ENCODE measurements at places on chromosomes 13 and 19.

GRCh38 chr19:29667901-29668341, 2.7 kb downstream of the PLEKHF1 start:
- DNase-seq: peak; percentile 76

- peak; percentile 37 for DNase-seq
Measured at GRCh38 chr13:45700971-45701900, 884 bp upstream of the CBY2 start.

DNA sequence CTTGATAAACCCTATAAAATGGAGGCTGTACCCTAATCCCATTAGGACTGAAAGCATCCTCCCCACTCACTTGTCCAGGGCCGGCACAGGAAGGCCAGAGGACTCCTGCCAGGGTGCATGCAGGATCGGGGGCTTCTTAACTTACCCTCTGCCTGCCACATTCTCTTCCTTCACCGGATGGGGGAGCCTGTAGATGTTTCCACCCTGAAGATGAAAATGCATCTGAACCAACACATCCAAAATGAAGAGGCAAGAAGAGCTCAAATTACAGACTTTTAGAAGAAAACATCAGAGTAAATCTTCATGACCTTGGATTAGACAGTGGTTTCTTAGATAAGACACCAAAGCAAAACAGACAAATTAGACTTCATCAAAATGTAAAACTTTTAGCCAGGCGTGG, 25.9 kb upstream of the NAPA start:
- DNase-seq: no peak

DNA sequence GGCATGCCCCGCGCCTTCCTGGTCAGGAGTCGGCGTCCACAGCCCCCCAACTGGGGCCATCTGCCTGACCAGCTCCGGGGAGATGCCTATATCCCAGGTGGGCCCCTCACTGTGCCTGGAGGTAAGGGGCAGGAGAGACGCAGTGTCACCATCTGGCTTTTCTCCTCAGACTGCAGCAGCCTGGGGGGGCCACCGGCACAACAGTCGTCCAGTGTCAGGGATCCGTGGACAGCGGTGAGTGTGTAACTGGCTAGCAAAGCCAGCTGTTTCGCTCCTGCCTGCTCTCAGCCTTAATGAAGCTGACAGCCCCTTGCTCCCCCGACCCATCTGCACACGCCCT, 227 bp downstream of the OVOL3 start:
- DNase-seq: no peak

DNA sequence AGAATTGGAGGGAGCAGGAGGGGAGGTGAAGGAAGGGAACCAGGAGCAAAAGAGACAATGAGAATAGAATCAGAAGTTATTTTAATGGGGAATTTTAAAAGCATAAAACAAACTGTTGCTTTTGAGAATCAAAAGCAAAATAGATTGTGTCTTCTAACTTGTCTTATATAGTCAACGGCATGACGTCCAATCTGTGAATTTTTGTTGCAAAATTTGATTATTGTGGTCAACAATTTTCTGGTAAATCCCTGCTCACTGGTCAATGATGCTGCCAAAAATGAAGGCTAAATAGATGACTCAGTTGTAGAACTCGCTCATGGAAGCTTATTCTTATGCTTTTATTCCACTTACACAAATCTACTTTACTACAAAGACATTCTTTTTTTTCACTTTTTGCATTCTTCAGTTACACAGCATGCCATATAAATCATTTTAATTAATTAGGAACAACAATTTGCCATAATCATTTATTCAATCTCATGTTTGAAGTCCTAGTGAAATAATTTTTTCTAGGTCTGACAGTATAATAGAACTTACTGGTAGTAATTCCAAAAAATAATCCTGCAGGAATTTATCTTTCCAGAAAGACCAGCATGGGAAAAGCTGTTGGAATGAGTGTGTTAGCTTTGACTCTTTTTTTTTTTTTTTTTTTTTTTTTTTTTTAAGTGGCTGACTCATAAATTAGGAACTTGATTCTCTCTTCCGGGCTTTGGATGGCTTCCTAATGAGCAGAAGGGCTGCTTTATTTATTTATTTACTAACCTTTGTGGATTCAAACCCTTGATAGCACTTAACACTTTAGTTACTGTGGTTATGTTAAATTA, 256.9 kb downstream of the SPRY2 start:
- DNase-seq: no peak

DNA sequence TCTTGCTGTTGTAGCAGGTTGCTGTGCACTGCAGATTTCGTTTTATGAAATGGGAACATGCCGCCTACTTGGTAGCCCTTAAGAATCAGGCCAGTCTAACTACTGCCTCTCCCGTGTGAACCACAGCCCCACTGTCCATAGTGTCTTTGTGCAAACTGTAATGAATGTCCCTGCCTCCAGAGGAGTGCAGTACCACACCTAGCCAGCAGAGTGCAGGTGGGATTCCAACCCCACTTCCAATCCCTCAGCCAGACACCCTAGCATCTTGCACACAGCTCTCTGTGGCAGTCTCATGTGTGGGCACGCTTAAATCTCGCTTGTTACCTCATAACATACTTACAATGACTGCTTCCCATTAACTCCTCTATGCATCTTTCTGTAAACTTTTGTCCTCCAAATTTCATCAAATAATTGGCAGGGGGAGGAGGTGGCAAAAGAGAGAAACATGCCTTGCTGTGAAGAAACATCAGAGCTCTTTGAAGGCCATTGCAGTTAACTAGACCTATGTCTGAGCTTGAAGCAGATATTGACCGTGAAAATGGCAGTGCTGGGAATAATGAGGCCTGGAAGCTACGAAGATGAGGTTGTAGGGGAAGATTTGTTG, 47.2 kb downstream of the ZAR1L start:
- DNase-seq: peak; percentile 69

GRCh38 chr13:60379837-60380565, 17.0 kb upstream of the TDRD3 start:
- DNase-seq: no peak

DNA sequence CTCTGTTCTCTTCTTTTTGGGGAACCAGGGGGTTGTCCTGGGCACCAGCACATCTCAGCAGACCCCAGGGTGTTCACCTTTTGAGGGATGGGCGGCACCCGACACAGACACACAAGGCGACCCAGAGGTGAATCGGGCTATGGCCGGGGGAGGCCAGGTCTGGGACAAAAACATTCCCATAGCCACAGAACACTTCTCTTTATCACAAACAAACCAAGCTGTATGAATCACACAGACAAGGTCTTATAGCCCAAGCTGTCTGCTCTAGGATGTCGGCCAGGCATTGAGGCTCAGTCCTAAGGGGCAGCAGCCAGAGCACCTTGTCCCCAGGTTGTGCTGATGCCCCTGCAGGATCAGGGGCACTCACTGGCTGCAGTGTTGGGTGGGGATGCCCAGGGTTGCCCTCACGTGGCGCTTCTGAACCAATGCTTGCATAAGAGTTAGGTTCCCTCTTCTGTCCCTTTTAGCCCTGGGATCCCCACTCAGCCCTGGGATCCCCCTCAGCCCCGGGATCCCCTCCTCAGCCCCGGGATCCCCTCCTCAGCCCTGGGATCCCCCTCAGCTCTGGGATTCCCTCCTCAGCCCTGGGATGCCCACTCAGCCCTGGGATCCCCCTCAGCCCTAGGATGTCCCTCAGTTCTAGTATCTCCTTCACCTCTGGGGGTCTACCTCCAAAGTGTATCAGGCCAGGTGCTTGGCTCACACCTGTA, 26.9 kb downstream of the MAU2 start:
- DNase-seq: no peak

GRCh38 chr19:16949496-16950023, 60.8 kb downstream of the F2RL3 start:
- no peak for DNase-seq

DNA sequence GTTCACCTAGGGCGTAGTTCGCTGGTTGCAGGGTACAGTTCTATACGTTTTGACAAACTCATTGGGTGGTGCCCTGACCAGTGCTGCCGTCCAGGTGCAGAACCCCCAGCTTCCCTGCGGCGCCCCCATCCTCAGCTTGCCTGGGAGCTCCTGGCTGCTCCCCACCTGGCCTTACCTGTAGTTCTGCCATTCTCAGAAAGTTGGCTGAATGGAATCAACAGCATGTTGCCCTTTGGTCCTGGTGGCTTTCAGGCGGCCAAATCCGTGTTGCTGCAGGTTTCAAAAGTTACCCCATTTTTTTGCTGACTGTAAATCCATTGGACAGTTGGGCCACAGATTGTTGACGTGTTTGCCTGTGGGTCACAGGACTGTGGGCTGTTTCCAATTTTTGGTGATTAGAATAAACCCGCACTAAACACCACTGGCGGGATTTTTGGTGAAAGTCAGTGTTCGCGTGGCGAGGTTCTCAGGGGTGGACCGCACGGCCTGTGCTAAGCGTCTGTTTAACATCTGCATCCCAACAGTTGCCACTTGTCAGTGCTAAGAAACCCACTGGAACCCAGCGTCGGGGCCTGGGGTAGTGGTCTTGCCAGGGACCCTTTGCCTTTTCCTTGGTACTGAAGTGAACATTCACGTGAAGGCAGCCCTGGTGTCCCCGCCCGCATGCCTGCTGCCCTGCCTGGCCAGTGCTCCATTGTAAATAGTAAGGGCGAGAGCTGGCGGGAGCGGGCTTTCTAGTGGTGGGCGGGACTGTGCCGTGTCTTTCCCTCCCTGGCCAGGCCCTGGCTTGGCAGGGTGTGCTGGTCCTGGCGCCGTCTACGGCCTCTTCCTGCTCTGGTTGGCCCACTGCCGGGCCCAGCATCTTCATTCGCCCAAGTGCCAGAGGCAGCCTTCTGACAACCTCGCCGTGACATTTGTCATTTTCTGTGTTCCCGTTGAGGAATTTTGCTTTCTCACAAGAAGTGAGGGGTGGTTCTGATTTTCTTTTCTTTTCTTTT, 3.3 kb downstream of the DOT1L start:
- no peak for DNase-seq

DNA sequence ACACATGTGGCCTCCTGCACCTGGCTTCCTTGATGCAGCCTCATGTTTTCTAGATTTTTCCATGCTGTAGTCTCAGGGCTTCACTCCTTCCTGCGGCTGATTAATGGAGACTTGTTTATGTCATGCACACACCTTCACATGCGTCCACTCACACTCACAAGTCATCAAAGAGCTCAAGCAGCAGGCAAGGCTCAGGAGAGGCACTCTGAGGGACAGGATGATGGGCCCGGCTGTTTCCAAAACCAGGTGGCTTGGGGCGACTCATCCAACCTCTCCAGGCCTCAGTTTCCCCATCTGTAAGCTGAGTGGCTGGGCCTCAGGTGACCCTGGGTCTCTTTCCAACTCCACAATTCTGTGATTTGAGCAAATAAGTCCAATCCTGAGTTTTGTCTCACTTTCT, 36.9 kb downstream of the RASA3 start:
- DNase-seq: no peak

DNA sequence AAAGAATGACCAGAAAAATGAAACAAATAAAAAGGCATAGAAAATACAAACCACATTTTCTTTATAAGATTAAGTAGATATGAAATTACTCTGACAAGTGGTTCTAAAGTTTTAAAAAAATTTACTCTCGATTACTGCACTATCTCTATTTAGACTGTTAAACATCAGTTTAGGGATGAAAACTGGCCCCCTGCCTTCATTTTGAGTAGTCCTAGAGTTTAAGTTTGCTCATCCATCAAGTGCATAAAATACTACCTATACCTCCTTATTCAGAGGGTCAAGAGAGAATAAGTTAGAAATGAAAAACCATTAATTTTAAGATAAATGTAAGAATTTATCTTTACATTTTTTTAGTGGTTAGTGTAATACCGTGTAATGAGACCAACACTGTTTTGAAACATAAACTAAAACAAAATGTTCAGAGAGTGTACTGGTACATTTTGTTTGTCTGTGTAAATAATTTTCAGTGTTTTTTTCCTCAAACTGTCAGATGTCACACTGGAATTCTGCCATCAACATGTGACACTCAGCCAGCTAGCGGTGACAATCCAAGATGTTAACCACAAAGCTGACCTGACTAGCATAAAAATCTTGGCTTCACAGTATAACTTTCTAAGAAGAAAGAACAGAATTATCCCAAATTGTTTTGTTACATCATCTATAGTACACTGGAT, 184.8 kb upstream of the PCDH20 start:
- no peak for DNase-seq

DNA sequence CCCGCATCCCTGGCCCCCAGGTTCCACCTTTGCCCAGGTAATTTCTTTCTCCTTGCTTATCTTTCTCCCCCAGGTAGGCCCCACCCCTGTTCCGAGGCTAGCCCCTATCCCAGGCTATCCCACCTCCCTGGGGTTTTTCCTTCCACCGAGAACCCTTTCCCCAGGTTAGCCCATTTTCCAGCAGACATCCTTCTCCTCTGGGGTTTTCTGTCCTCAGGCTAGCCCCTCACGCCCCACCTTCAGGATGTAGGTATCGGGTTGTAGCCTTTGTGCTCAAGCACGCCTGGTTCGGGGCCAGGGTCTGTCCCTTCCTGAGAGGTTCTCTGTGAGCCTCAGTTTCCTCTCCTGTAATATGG, 837 bp downstream of the FSD1 start:
- no peak for DNase-seq

- no peak for DNase-seq
Measured at GRCh38 chr13:76913898-76914297, 27.7 kb upstream of the KCTD12 start.

DNA sequence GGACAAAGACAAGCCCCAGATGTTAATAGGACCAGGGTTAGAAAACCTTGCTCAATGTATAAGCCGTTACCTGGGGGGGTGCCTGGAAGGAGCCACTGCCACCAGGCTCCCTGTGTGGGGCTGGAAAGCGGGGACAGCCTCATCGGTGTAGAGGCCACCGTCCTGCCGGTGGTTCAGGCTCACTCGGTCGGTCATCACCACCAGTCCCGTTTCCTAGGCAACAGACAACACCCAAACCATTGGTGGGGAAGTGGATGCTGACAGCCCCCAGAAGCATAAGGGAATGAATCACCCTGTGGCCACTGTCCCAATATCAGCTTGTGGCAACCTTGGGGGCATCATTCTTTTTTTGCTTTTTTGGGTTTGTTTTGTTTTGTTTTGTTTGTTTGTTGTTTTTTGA, 55.8 kb downstream of the CPAMD8 start:
- no peak for DNase-seq

DNA sequence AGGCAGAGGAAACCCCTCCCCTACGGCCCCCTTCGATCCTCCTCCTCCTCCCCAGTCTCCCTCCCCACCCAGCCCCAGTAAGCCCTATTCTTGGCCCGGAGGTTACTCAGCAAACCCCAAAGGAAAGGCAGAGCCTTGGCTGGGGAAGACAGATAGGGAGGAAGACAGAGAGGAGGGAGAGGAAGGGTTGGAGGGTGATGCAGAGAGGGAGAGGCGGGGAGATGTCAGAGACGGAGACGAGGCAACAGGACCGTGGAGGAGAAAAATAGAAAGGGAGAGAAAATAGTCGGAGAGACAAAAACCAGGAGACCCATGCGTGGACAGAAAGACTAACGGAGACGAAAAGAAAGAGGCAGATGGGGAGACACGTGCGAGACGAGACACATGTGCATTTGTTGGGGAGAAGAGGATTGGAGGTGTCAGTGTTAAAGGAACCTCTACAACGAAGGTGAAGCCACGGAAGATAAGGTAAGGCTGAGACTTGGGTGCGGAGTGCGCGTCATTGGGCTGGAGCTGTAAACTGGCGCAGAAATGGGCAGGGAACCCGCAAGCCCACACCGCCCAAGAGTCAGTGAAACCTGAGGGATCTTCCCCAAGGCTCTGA, 2.9 kb downstream of the TGFB1 start:
- DNase-seq: peak; percentile 23
